CD4-positive, alpha-beta memory T cell (primary cell): ENCODE measurements at places on chromosomes 2 and 18. TPM values are rescaled to one million over a fixed set of nuclear protein-coding genes. Genes with fewer than 3 reads are reported as not detected.

Gene SERPINB3
- not detected for polyA plus RNA-seq

Gene MTHFD2
- polyA plus RNA-seq = 16.3 TPM

Gene RESP18
- polyA plus RNA-seq = not detected

Gene TXNL4A
- polyA plus RNA-seq = 213 TPM

Gene SOWAHC
- polyA plus RNA-seq = 0.77 TPM

Gene GATA6
- not detected for polyA plus RNA-seq

Gene STON1
- 0.03 TPM for polyA plus RNA-seq

Gene GPR45
- not detected for polyA plus RNA-seq

Gene DNAJC5G
- not detected for polyA plus RNA-seq

Gene ABCG8
- polyA plus RNA-seq = not detected

Gene GPAT2
- polyA plus RNA-seq = 6.3 TPM

Gene ASPRV1
- 1.1 TPM for polyA plus RNA-seq

Gene HOXD11
- polyA plus RNA-seq = not detected

DNA sequence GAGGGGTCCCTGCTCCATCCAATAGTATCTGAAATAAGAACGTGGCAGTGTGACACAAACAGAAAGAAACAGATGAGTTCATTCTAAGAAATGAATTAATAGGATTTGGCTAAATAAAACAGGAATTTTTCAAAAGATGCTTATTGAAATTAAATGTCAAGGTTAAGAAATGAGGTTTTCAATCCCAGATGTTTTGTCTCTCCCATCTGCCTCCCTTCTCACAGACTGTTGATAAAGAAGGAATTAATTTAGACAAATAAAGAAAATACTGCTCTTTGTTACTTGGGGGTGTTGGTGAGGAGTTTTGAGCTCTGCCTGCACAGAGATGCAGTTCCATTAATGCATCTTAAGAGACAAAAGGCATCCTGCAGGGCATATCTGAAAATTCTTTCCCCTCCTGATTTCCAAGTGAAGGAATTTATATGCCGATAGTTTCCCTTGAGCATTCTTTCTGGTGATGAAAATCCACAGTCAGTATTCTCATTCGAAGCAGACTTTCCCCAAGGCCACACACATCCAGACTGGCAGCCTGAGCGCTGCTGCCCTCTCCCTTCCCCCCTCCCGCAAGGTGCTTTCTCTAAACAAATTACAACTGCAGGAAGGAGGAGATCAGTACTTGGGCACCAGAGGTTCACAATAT is 385.4 kb upstream of the RND3 start:
- DNase-seq = no peak

GRCh38 chr18:49111191-49111988 is 160.6 kb upstream of the SMAD7 start:
- no peak for DNase-seq

DNA sequence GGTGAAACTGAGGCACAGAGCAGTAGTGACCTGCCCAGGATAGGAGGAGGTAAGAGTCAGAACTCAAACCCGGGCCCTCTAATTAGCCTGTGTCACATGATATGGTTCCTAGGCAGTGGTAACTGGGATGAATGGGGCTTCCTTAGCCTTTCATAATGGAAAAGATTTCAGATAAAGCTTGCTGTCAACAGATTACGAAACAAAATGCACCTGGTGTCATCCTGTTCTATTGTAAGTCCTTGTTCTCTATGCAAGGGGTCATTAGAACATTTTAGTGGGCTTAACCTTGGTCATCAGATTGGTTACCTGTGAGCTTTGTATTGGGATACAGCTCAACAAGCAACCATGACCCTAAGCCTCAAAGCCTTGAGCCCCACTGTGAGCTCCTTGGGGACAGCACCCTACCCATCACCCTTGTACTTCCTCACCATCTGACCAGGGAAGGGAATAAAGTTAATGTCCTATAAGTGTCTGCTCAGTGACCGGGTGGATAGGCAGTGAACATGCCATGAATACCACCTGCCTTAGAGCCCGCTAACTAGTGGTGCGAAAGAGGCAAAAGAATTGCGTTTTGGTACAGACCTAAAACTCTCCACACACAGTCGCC is 70.3 kb upstream of the RMDN2 start:
- DNase-seq = no peak

DNA sequence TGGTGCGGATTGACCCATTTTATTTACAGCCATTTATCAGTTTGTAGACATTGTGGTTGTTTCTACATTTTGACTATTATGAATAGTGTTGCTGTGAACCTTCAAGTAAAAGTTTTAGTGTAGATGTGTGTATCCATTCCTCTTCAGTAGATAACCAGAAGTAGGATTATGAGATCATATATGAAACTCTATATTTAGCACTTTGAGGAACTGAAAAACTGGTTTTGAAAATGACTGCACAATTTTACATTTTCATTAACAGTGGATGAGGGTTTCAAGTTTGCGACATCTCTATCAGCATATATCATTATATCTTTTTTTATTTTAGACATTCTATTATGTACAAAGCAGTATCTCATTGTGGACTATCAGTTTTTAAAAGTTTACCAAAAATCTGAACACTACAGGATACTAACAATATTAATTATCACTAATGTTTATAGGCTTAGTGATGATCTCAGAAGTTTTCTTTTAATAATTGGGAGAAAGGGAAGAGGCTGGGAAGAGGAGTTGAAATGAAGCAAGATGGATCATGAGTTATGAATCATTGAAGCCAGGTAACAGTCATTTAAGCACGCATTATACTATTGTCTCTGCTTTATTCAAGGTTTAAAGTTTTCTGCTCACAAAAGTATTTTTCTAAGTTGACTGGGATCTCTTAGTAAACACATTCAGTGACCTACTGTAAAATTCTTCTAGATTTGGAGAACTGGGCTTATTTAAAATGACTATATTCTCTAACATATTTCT is 329.0 kb upstream of the LRATD1 start:
- no peak for DNase-seq

- no peak for DNase-seq
Observed at GRCh38 chr2:68926796-68927195, 25.9 kb downstream of the GKN2 start.

- DNase-seq = no peak
Observed at GRCh38 chr2:23850564-23851256, 76.2 kb downstream of the ATAD2B start.

- DNase-seq = no peak
Observed at GRCh38 chr2:207828361-207829057, 58.8 kb upstream of the FZD5 start.

- no peak for DNase-seq
Observed at GRCh38 chr2:195508139-195508455, 148.9 kb upstream of the SLC39A10 start.

DNA sequence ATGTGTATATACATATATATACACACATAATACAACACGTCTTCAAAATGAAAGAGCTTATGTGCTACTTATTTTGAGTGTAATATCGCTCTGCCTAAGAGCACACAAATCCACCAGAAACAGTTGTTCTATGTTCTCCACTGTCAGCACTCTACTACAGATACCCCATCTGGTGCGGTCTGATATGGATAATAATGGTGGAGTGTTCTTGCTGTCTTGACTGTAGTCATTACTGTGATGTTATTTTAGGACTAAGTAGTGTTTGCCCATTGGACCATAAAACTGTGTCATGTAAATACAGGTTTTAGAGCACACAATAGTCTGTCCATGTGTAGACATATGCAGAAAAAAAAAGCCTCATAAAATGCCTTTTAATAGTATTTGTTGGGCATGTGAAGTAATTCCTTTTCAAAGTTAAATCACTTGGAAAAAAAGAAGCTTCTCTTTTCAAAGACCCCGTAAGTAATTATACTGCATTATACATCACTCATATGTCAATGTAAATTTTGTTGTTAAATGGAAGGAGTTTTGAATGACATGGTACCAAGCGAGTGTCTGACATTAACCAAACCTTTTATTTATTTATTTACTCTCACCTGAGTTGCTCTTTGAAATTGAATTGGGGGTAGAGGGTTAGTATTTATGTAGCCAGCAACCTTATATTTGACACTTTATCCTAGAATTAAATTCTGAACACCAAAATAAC is 1249.2 kb upstream of the ZEB2 start:
- DNase-seq = no peak

- no peak for DNase-seq
Observed at GRCh38 chr2:129113776-129114175, 795.1 kb upstream of the HS6ST1 start.

GRCh38 chr2:37529830-37530415 is 141.5 kb downstream of the CDC42EP3 start:
- no peak for DNase-seq

GRCh38 chr2:201973305-201973928 is 60.2 kb upstream of the FZD7 start:
- DNase-seq = no peak

DNA sequence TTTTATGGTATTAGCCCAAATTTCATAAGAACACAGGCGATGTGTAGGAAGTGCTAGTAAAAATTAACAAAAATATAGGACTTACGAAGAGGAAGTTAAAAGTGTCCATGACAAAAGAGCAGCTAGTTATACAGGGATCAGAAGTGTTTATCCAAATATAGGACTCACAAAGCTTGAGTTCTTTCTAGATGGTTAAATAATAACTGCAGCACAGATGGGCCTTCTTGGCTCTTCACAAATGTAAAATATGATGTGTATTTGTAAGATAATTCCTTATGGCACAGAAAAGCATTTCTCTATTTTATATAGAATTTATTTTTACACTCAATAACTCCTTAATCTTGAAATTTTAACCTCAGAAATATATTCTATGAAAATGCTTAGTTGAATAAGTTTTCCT is 100.9 kb upstream of the SPHKAP start:
- DNase-seq = no peak

- DNase-seq = no peak
Observed at GRCh38 chr2:17864676-17865075, 13.8 kb upstream of the KCNS3 start.

DNA sequence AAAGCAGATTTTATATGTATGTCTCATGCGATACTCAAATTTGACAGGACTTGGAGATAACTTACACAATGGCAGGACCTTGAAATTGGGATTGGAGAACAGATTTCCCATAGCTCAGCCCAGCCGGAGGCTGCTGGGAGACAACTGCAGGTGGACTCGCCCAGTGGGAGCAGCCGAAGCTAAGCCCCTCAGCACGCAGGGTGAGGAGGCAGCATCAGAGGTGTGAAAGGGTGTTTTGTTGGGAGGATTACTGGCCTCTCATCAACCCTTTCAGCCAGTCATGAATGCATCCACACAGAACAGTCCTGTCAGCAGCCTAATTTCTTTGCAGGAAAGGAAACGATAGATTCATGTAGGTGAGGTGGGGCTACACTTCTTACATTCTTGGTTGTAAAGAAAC is 110.4 kb upstream of the DYNAP start:
- no peak for DNase-seq

DNA sequence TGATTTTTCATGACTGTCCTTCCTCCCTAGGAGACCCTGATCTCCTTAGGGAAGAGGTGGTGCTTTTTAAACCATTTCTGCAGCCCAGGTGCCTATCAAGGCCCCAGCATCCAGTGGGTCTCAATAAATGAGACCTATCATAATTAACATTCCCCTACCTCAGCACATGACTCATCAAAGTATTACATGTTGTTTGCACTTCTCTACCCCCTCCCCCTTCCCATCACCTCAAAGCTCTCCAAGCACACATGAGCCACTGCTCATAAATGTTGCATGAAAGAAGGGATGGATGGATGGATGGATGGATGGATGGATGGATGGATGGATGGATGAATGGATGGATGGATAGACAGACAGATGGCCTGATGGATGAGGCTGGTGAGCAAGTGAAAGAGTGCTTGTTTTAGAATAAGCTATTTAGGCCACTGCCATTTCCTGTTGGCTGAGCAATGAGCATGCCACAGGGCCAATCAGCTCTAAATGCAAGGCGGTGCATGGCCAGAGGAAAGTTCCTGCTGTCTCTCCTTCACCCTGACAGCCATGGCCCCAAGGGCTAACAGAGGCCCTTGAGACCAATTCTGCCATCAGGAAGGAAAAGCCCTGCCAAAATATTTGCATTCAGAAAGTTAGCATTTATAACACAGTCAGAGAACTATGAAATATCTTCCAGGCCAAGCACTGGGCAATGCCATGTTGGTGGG is 20.9 kb upstream of the STEAP3 start:
- DNase-seq = no peak

GRCh38 chr18:12474146-12474545 is 66.4 kb downstream of the PRELID3A start:
- DNase-seq = no peak

- no peak for DNase-seq
Observed at GRCh38 chr2:157173740-157174184, 83.7 kb upstream of the GALNT5 start.

GRCh38 chr18:48848641-48849143 is 102.1 kb downstream of the SMAD7 start:
- DNase-seq = no peak

DNA sequence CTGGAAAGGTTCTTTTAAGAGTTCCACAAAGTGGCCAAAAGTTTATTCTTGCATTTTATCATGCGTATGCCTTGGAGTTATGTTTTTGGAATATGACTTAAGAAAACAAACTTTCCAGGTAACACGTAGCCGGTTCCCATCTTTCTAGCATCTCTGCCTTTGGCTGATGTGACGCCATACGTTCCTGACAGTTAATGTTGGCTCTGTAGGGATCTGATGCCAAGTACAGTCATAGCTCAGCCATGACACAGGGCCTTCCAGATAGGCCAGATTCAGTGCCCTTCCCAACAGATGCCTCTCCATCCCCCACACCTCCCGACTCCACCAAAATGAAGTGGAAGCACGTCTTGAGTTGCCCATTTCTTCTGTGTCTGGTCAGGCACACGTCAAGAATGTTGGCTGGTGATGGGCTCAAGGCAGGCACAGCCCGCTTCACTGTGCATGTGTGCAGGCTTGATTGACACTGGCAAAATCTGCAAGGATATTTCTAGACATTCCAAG is 51.0 kb upstream of the THOC1 start:
- DNase-seq = no peak

GRCh38 chr2:30412684-30413570 is 34.1 kb upstream of the LCLAT1 start:
- DNase-seq = no peak

DNA sequence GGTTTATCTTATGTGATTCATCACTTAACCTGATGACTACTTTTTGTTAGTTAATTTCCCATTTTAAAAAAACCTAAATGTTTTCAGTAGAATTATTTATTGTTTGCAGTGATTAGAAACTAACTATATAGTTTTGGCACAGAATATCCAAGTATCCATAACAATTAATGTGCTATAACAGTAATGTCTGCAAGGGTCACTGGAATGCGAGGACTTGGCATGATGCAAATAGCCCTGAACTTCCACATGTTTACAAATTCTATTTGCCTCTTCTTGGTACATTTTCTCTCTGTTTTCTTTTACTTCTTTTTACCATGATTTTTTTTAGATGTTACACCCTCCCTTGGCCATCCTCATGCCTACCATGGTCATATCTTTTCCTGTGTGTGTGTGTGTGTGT is 49.3 kb upstream of the GALNT3 start:
- no peak for DNase-seq

GRCh38 chr2:75647771-75648170 is 1.2 kb downstream of the MRPL19 start:
- DNase-seq = no peak
